ENCODE measurements at places on chromosomes 6 and 20.

GRCh38 chr20:24785141-24786110 is 163.6 kb upstream of the CST7 start:
- DNase-seq, result no peak

GRCh38 chr6:154592199-154592860 is 81.8 kb upstream of the CNKSR3 start:
- no peak for DNase-seq

- no peak for DNase-seq
Observed at GRCh38 chr6:119430805-119431204, 81.2 kb upstream of the MAN1A1 start.

DNA sequence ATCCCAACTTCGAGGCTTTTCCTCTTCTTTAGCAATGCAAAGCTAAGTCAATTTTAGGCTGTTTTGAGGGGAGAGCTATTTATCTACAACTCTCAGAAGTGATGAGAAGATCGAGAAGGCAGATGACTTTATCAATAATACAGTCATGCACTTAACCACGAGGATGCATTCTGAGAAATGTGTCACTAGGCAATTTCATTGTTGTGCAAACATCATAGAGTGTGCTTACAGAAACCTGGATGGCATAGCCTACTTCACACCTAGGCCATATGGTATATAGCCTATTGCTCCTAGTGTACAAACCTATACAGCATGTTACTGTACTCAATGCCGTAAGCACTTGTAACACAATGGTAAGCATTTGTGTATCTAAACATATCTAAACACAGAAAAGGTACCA is 66.6 kb downstream of the PRND start:
- DNase-seq, result no peak

DNA sequence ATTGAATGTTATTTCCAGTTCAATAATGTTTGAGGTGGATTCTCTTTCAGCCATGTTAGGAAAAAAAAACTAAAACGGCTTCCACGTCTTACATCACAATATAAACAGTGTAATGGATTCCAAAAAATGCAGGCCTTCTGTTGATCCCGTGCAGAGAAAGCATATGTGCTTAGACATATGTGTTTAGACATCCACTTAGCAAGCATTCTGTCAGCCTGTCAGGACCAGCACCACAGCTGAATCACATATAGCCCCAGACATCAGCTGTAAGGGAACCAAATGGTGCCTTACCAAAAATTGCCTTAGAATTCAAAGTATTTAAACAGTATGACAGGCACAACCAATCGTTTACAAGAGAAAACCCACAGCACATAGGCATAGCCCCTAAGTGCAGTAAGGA is 304.9 kb downstream of the EYA4 start:
- no peak for DNase-seq

DNA sequence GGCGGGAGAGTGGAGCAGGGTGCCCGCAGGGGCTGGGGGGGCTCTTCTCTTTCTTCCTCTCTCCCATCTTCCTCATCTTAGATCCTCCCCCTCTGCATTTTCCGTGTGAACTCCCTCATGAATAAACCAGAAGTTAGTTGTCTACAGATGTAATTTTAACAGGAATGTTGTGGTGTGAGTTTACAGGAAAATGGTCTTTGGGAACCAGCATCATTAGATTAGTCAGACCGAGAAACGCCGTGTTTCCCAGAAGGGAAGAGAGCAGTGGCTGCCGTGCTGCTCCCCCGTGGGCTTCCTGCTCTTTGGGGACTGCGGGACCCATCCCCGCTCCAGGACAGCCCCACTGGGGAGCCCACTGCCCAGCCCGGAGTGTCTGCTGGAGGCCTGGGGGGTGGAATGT is 3.4 kb downstream of the MYT1 start:
- DNase-seq, result no peak

- no peak for DNase-seq
Observed at GRCh38 chr20:53220482-53221307, 248.5 kb downstream of the TSHZ2 start.

DNA sequence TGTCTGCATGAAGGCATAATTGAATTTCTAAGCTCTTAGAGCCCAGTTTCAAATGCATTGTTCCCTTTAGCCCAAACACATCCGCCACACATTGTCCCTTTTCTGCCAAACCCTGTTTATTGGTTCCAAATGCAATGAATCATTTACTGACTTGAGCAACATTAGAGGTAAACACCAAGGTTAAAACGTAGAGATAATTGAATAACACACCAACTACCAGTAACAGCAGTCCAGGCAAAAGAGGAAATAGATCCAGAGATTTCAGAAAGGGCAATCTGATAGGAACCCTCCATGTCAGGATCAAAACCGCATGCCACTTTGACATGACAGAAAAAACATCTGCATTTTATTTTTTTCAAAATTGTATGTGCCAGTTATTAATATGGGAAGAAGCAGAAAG is 114.8 kb downstream of the PKHD1 start:
- no peak for DNase-seq

- DNase-seq, result no peak
Observed at GRCh38 chr20:63961664-63962425, 5.6 kb upstream of the UCKL1 start.
